HFFc6 (cell line): ENCODE measurements at places on chromosomes 7 and 10. TPM values are rescaled to one million over a fixed set of nuclear protein-coding genes. Genes with fewer than 3 reads are reported as not detected.

DNA sequence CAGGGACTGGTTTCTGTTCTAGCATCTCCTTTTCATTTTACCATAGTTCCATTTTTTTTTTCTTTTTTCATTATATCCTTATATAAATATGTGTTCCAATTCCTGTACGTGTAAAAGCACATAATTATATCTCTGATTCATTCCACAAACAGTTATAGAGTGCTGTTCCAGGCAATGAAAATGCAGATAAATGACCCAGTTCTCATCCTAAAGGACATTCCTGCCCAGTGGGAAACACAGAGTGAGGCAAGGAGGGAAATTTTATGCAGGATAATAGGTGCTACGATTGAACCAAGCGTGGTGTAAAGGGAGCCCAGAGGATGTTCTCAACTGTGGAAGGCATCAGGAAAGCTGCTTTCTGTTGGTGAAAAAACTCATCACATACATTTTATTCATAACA lies 408.1 kb downstream of the GATA3 start:
- no peaks in the 10 kb centered on the region for H3K4me1 ChIP-seq
- no peak for DNase-seq
- H3K27me3 ChIP-seq = no peaks in the 10 kb centered on the region
- H3K4me3 ChIP-seq = no peak overlapping the region

DNA sequence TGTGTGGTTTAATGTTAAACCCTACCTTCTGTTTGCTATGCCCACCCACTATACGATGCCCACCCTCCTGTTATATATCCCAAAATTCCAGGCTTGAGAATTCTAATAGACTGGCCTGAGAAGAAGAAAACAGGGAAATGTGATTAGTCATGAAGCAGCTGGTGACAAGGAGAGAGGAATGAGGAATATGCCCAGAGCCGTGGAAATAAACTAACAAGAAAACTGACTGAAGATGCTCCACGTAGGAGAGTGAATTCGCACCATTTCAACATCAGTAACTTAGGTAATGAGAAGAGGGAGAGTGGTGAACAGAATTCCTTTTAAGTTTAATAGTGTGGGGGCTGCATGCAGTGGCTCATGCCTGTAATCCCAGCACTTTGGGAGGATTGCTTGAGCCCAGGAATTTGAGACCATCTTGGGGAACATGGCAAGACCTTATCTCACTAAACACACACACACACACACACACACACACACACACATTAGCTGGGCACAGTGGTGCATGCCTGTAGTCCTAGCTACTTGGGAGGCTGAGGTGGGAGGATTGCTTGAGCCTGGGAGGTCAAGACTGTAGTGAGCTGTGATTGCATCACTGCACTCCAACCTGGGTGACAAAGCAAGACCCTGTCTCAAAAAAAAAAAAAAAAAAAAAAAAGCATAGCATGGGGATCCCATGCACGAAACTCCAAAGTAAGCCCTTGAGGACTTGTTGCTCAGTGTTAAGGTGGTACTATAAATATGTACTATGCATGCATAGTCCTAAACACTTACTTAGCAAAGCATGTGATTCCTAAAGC lies 16.1 kb upstream of the SYPL1 start:
- peak; percentile 28 for DNase-seq
- H3K4me3 ChIP-seq = no peak overlapping the region
- no peaks in the 10 kb centered on the region for H3K36me3 ChIP-seq
- no peak overlapping the region; the same call in 1 of the 2 replicates for H3K27ac ChIP-seq
- H3K4me1 ChIP-seq = peaks cover 28% of the 10 kb centered on the region

DNA sequence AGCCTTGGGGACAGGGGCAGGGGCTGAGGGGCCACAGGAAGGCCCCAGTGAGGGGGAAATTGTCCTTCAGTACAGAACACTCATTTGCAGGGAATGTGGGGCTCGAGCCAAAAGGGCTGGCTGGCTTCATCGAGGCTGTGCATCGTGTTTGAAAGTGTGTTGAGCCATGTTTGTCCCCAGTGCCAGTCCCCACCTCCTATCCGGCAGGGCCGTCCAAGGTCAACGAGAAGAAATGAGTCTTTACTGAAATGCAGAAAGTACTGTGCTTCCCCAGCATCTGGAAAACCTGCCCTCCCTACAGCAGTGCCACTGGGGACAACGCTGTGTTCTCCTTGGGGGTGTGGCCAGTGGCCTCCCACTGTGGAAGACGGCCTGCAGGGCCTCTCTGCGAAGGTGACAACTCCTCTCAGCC lies 214.1 kb downstream of the KLF6 start:
- H3K4me3 ChIP-seq = no peak overlapping the region
- H3K27me3 ChIP-seq = peaks cover 6% of the 10 kb centered on the region; the same call in 1 of the 2 replicates
- H3K36me3 ChIP-seq = no peaks in the 10 kb centered on the region
- DNase-seq = no peak
- H3K27ac ChIP-seq = no peak overlapping the region

GRCh38 chr7:20268824-20269223 lies 51.6 kb upstream of the MACC1 start:
- no peaks in the 10 kb centered on the region; the same call in 1 of the 2 replicates for H3K36me3 ChIP-seq
- no peak overlapping the region for H3K4me3 ChIP-seq
- H3K4me1 ChIP-seq = no peaks in the 10 kb centered on the region
- H3K27me3 ChIP-seq = no peaks in the 10 kb centered on the region
- no peak overlapping the region for H3K27ac ChIP-seq
- DNase-seq = no peak

- no peak for DNase-seq
- H3K36me3 ChIP-seq = no peaks in the 10 kb centered on the region
- H3K27ac ChIP-seq = peak overlapping the region; percentile 98
Measured at GRCh38 chr10:110409926-110410325, 87.8 kb upstream of the DUSP5 start.

Gene GPR146
- 0.40 to 0.96 TPM (median 0.92 TPM) in 3 replicates for total RNA-seq

Gene NUTM2E
- total RNA-seq = 0.08 TPM in 1 of 3 replicates, not detected in the others

Gene PDK4
- not detected in 3 replicates for total RNA-seq

Gene GRID1
- total RNA-seq = not detected in 3 replicates
